RWPE2 (cell line): ENCODE measurements at places on chromosomes 16 and 17.

- no peaks in the 10 kb centered on the region for H3K27me3 ChIP-seq
- H3K27ac ChIP-seq = no peak overlapping the region
- no peak for DNase-seq
- H3K36me3 ChIP-seq = no peaks in the 10 kb centered on the region
- H3K4me1 ChIP-seq = no peaks in the 10 kb centered on the region
Measured at GRCh38 chr17:44293509-44294226, 14.7 kb upstream of the RUNDC3A start.

- no peaks in the 10 kb centered on the region for H3K36me3 ChIP-seq
- no peaks in the 10 kb centered on the region for H3K4me1 ChIP-seq
- H3K27me3 ChIP-seq = no peaks in the 10 kb centered on the region
- no peak for DNase-seq
Measured at GRCh38 chr16:81204798-81205680, 33.5 kb upstream of the BCO1 start.

DNA sequence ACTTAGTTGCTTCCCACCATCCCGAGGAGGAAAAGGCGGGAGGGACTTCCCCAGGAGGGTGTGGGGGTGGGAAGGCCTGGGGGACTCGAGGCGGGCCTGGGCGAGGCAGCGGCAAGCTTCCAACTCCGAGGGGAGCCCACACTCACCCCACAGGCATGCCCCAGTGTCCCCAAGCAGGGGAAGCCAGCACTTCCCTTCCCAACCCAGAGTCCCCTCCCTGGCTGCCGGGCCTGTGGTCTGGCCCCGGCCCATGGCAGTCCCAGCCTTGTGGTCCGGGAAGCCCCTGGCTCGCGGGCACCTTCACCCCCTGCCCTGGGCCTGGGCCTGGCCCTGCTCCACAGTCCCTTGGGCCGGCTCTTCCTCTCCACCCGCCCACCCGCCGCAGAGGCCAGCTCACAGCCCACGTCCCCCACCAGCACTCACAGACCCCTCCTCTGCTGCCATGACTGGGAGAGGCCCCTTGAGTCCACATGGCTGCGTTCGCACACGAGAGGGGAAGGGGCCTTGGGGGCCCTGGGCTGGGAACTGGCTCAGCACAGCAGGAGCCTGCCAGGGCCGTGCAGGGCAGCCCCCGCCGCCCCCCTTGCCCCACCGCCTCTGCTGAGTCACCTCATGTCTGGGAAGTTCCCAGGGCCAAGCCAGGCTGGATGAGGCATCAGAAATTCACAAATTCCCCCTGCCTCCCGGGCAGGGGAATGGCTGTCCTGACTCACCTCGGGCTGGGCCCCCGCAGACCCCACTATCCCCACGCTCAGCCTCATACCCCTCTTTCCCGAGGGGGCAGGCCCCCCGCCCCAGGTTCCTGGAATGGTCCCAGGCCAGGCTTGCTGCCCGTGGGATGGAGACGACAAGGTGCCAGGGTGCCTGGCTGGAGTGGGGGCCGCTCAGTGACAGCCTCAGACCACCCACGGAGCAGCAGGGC lies 27.8 kb downstream of the BAHCC1 start:
- H3K4me3 ChIP-seq = peak overlapping the region; percentile 17
- H3K27me3 ChIP-seq = no peaks in the 10 kb centered on the region
- H3K36me3 ChIP-seq = no peaks in the 10 kb centered on the region
- H3K4me1 ChIP-seq = peaks cover 35% of the 10 kb centered on the region

DNA sequence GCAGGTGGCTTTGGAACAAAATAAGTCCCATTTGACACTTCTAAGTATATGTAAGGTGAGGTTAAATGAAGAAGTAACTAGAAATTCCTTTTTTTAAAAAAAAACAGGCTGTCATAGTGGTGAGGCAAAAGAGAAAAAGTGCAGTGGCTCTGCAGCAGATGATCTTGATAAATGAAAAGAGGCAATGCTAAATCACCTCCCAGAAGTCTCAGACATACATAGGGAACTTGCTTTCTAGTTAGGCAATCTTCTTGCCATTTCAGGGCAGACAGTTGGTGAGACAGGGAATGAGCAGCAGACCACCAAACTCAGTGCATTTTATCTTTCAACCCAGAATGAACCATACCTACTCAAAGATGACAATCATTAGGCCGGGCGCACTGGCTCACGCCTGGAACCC lies 90.8 kb downstream of the MYO1D start:
- no peak overlapping the region for H3K4me3 ChIP-seq
- no peaks in the 10 kb centered on the region for H3K36me3 ChIP-seq
- H3K27ac ChIP-seq = no peak overlapping the region
- H3K27me3 ChIP-seq = no peaks in the 10 kb centered on the region
- no peak for DNase-seq

- H3K4me1 ChIP-seq = no peaks in the 10 kb centered on the region
- peak overlapping the region; percentile 6 for H3K27ac ChIP-seq
- H3K4me3 ChIP-seq = no peak overlapping the region
- H3K36me3 ChIP-seq = peaks cover 82% of the 10 kb centered on the region
Measured at GRCh38 chr17:2982854-2983253, 80.6 kb downstream of the OR1D5 start.

DNA sequence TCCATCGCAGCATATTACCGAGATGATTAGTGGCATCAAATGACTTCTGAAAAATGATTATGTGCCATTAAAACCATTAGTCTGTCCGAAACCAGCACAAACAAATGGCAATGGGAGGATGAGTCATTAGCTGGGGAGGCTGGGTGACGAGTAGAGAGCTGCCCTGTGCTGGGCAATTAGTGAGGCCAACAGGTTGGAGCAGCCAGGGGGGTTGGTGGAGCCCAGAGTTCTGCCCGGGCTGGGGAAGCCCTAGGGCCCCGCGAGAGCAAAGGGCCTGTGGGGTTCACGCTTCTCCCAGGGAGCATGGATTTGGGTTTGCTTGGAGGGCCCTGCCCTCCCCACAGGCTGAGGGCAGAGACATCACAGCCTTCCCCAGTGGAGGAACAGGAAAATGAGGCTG lies 152.1 kb upstream of the RPL38 start:
- H3K27me3 ChIP-seq = peaks cover 66% of the 10 kb centered on the region
- H3K4me1 ChIP-seq = no peaks in the 10 kb centered on the region
- no peak for DNase-seq
- no peaks in the 10 kb centered on the region for H3K36me3 ChIP-seq
- H3K27ac ChIP-seq = no peak overlapping the region

DNA sequence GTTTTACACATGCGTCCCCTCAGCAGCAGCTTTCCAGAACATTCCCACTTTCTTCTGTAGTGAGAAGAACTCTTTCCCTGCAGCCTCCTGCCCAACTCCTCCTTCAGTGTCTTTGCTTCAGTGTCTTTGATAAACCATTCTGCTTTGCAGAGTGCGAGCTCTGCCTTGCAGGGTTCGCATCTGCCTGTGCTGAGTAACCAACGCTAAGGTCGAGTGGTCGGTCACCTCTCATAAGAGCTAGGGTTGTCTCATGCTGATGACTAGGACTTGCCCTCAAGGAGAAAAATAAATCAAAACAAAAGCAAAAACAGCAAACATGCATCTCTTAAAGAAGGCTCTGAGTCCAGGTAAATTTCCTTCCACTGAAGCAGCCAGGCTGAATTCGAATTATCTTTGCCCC lies 22.7 kb downstream of the MAPT start:
- no peak overlapping the region for H3K27ac ChIP-seq
- H3K4me1 ChIP-seq = no peaks in the 10 kb centered on the region
- no peaks in the 10 kb centered on the region for H3K36me3 ChIP-seq
- no peak overlapping the region for H3K4me3 ChIP-seq

DNA sequence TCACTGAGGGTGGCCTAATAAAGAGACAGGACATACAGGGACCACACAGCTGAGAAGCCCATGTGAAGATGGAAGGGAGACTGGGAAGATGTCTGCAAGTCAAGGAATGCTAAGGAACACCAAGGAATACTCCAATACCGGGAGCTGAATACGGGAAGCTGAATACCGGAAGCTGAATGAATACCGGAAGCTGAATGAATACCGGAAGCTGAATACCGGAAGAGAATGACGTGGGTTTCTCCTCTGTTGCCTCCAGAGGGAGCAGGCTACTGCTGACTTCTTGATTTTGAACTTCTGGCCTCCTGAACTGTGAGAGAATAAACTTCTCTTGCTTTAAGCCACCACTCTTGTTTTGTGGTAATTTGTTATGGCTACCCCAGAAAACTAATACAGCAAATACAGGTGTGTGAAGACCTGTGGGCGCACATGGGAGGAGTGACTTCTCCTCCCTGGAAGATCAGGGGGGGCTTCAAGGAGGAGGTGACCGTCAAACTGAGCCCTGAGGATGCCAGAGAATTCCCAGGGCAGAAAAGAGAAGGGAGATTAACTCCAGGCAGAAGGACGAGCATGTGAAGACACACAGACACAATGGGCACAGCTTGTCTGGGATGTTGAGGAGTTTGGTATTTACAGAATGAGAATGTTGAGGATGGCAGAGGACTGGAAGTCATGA lies 259.9 kb downstream of the IRF8 start:
- DNase-seq = no peak
- no peak overlapping the region for H3K27ac ChIP-seq
- no peaks in the 10 kb centered on the region for H3K4me1 ChIP-seq
- H3K27me3 ChIP-seq = peaks cover 36% of the 10 kb centered on the region

DNA sequence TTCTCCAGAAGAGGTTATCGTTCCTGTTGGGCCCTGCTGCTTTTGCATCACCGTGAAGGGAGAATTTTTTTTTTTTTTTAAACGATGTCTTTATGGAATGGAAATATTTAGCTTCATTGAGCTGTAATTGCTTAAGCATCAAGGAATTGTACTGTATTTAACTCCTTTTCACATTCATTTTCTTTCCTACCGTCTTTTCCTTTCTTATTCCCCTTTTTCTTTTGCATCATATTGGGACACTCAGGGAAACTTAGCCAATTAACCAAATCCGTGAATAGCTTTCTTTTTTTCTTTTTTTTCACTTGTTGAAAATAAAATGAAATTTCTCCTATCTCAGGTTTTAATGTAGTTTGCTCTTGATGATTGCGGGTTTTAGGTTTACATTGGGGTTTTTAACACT lies 1.5 kb downstream of the TNRC6A start:
- peak overlapping the region; percentile 81 for H3K4me3 ChIP-seq
- H3K4me1 ChIP-seq = peaks cover 13% of the 10 kb centered on the region
- no peak for DNase-seq
- no peaks in the 10 kb centered on the region for H3K27me3 ChIP-seq
- peaks cover 39% of the 10 kb centered on the region for H3K36me3 ChIP-seq

GRCh38 chr17:72539981-72540897 lies 419.4 kb downstream of the SOX9 start:
- DNase-seq = no peak
- H3K4me3 ChIP-seq = no peak overlapping the region
- peaks cover 3% of the 10 kb centered on the region for H3K4me1 ChIP-seq
- H3K27me3 ChIP-seq = no peaks in the 10 kb centered on the region
- peaks cover 7% of the 10 kb centered on the region for H3K36me3 ChIP-seq

GRCh38 chr17:67467500-67468455 lies 90.7 kb downstream of the PITPNC1 start:
- H3K4me3 ChIP-seq = no peak overlapping the region
- no peaks in the 10 kb centered on the region for H3K27me3 ChIP-seq
- no peaks in the 10 kb centered on the region for H3K36me3 ChIP-seq
- H3K4me1 ChIP-seq = no peaks in the 10 kb centered on the region

DNA sequence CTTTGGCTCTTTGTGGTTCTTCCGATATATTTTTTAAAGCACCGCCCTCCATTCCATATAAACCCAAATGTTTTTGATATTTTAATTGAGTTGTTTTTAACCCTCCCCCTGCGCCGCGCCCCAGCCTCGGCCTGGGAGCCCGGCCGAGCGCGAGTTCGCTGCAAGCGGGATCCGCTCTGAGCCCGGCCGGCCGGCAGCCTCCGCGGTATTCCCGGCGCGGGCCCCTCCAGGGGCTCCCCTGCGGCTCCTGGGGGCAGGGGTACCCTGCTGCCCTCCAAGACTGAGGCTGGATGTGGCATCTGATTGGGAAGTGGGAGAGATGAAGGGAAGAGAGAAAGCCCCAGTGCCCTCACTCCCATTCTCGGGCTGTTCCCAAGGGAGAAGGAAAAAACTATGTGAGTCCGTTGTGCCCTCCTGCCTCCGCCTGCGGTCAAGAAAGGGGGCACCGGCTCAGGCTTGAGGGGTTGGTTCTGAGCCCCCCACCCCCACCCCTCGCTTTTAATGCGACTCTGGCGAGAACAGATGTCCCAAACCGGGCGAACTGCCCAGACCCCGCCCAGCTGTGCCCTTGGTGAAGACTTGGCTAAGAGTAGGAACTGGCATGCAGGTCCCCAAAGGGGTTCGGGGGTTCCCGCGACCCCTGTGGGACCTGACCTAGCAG lies 8.6 kb downstream of the NEUROD2 start:
- no peak overlapping the region for H3K27ac ChIP-seq
- peaks cover 7% of the 10 kb centered on the region for H3K4me1 ChIP-seq
- DNase-seq = no peak
- no peaks in the 10 kb centered on the region for H3K36me3 ChIP-seq

GRCh38 chr16:61332461-61332860 lies 703.8 kb downstream of the CDH8 start:
- no peak for DNase-seq
- H3K4me1 ChIP-seq = no peaks in the 10 kb centered on the region
- peaks cover 20% of the 10 kb centered on the region for H3K27me3 ChIP-seq
- H3K27ac ChIP-seq = no peak overlapping the region
- H3K36me3 ChIP-seq = no peaks in the 10 kb centered on the region

- no peak overlapping the region for H3K27ac ChIP-seq
- peaks cover 31% of the 10 kb centered on the region for H3K4me1 ChIP-seq
- peaks cover 31% of the 10 kb centered on the region for H3K36me3 ChIP-seq
- no peak overlapping the region for H3K4me3 ChIP-seq
- no peaks in the 10 kb centered on the region for H3K27me3 ChIP-seq
- no peak for DNase-seq
Measured at GRCh38 chr17:75390982-75391381, 14.5 kb downstream of the GRB2 start.

GRCh38 chr17:32445971-32446370 lies 1.7 kb downstream of the PSMD11 start:
- H3K27ac ChIP-seq = no peak overlapping the region
- DNase-seq = no peak
